ENCODE measurements at places on chromosomes 13 and 19.

GRCh38 chr19:50489461-50490011 is 12.9 kb upstream of the GARIN5A start:
- no peak for DNase-seq

DNA sequence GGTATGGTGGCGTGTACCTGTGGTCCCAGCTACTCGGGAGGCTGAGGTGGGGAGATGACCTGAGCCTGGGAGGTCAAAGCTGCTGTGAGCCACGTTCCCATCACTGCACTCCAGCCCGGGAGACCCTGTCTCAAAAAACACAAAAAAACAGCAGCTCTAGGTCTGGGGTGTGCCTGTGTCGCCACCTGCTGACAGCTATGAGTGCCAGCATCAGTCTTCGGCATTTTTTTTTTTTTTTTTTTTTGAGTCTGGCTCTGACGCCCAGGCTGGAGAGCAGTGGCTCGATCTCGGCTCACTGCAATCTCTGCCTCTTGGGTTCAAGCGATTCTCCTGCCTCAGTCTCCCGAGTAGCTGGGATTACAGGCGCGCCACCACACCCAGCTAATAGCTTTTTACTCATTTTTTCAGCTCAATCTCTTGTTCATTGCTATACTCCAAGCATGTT is 10.1 kb downstream of the AP2S1 start:
- no peak for DNase-seq

DNA sequence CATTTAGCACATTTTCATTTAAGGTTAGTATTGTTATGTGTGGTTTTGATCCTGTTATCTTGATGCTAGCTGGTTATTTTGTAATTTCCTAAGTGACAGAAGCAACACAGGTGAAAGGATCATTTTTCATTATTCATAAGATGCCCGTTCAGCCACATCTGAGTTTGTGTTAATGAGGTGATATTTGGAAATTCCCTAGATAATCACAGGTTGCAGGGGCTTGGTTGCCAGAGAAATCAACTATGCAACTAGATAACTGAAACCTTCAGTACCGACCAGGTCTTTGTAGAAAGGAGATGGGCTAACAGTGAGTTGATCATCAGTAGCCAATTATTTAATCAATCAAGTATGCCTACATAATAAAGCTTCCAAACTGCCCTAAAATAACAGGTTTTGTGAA is 121.3 kb upstream of the UFM1 start:
- no peak for DNase-seq

DNA sequence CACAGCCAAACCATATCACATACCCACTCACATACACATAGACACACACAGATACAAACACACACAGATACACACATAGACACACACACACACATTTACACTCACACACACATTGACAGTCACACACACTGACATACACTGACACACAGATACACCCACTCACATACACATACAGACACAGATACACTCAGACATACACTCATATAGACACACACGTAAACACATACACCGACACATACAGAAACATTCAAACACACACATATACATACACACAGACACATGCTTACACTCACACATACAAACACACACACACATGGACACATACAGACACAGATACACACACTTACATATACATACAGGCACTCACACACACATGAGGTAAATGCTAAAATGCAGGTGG is 30.2 kb downstream of the GJA3 start:
- DNase-seq: no peak

- DNase-seq: peak; percentile 51
Measured at GRCh38 chr19:41957838-41958366, 1.2 kb downstream of the RABAC1 start.

GRCh38 chr19:42052241-42052863 is 17.7 kb downstream of the GRIK5 start:
- no peak for DNase-seq

- no peak for DNase-seq
Measured at GRCh38 chr19:6066661-6067646, 43.3 kb downstream of the RFX2 start.

- no peak for DNase-seq
Measured at GRCh38 chr19:35559281-35559659, 4.2 kb downstream of the ATP4A start.

- DNase-seq: peak; percentile 11
Measured at GRCh38 chr13:53250272-53250875, 221.8 kb downstream of the OLFM4 start.
